ENCODE measurements at places on chromosomes 1 and 21. TPM values are rescaled to one million over a fixed set of nuclear protein-coding genes. Genes with fewer than 3 reads are reported as not detected.

Gene AMIGO1
- total RNA-seq: 1.3 TPM

Gene IGSF5
- total RNA-seq: not detected

Gene CD34
- not detected for total RNA-seq

Gene KCNH1
- 2.1 TPM for total RNA-seq

Gene RIPPLY3
- 0.59 TPM for total RNA-seq

Gene RALGPS2
- total RNA-seq: 24.6 TPM

Gene SPAG17
- total RNA-seq: not detected

Gene LAPTM5
- 0.28 TPM for total RNA-seq

Gene SCCPDH
- 48.4 TPM for total RNA-seq

Gene GJA8
- not detected for total RNA-seq

Gene MYOG
- not detected for total RNA-seq

Gene JAM2
- total RNA-seq: not detected

Gene KNCN
- not detected for total RNA-seq

Gene CREB3L4
- total RNA-seq: 9.3 TPM

Measured in A549 treated with Hydrocortisone at 1 μM for 4 hours (cell line).